ENCODE measurements at places on chromosomes 4 and X. TPM values are rescaled to one million over a fixed set of nuclear protein-coding genes. Genes with fewer than 3 reads are reported as not detected.
A peak's percentile ranks its signal among the peaks of the same experiment; 100 is the strongest.

EREG gene
- 2.2 TPM for total RNA-seq

GAGE12E gene
- total RNA-seq: not detected

HMX1 gene
- total RNA-seq: 3.5 TPM

BEND4 gene
- total RNA-seq: not detected

OTUD4 gene
- 35.0 TPM for total RNA-seq

BEX4 gene
- 50.9 TPM for total RNA-seq

FGD1 gene
- total RNA-seq: 29.5 TPM

GNRHR gene
- total RNA-seq: not detected

CSN1S1 gene
- not detected for total RNA-seq

TAF7L gene
- 0.24 TPM for total RNA-seq

PARM1 gene
- total RNA-seq: not detected

GRCh38 chr4:1309261-1310010, 19.7 kb downstream of the MAEA start:
- DNase-seq: peak; percentile 93

- DNase-seq: no peak
These were observed 371.7 kb downstream of the BCOR start for GRCh38 chrX:39725928-39726619.

- no peak for DNase-seq
These were observed 493.9 kb downstream of the CCSER1 start for GRCh38 chr4:90621080-90621479.

DNA sequence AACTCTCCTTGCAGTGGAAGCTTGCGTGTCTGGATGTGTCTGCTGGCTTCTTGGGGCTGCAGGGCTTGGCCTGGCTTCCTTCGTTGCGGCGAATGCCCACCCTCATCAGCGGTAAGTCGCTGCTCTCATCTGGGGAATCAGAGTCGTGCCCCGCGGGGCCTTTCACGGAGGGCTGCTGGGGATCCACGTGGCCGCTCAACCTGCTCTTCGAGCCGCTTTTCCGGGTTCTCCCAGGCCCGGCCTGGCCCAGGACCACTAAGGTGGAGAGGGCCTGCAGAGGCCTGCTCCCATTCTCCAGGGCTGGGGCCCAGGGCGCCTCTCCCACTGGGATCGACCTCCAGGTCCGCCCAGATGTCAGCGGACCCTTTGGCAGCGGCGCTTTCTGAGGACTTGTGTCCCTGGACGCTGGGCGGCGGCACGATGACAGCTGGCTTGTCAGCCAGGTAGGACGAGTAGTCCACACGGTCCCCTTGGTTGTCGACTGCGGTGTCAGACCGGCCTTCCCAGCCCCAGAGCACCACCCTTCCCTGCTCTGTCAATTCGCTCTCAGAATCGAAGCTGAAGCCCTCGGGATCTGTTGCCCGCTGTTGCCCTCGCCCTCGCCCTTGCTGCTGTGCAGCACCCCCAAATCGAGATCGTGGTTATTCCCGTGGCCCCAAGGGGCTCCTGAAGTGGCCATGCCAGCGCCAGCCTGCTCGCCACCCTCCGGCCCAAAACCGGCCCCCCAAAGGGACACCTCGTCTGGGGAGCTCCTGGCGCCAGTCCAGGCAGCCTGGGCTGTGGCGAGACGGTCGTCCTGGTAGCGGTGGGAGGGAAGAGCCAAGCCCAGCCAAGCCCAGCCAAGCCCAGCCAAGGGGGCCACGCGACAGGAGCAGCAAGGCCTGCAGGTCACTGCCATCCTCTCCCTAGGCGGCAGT, 37.8 kb upstream of the NHSL2 start:
- no peak for DNase-seq

DNA sequence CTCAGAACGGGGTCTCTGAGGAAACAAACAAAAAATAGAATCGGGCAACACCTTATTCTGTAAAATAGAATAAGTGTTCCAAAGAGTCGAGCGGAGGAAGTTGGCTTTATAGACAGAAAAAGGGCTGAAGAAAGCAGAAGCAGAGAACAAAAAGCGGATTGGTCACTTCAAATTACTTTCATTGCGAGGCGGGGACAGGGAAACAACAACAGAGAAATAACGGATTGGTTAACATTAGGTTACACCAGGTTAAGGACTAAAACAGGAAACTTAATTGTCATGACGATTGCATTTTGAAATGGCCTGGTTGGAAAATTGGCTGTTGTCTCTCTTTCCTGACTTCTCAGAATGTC, 433 bp upstream of the COQ2 start:
- DNase-seq: no peak

DNA sequence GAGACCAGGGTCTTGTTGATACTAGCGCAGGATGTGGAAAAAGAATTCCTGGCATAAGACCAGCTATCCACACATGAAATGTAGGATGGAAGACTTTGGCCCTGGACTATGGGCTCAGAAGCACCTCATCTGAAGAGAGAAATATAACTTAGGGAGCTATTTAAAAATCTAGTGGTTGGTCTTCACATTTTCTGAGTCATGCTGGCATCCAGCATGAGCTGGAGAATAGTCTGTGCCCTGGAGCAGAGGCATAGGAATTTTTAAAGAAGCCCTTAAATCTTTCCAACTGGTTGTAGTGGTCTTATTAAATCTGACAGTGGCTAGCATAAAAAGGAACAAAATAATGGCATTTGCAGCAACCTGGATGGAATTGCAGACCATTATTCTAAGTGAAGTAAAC, 86.3 kb downstream of the SMARCA5 start:
- no peak for DNase-seq

- DNase-seq: no peak
These were observed 38.4 kb downstream of the SAGE1 start for GRCh38 chrX:135931644-135932487.

- DNase-seq: no peak
These were observed 501.1 kb downstream of the KCNIP4 start for GRCh38 chr4:21447301-21448054.

- DNase-seq: no peak
These were observed 159.6 kb upstream of the ANK2 start for GRCh38 chr4:112889619-112890527.

DNA sequence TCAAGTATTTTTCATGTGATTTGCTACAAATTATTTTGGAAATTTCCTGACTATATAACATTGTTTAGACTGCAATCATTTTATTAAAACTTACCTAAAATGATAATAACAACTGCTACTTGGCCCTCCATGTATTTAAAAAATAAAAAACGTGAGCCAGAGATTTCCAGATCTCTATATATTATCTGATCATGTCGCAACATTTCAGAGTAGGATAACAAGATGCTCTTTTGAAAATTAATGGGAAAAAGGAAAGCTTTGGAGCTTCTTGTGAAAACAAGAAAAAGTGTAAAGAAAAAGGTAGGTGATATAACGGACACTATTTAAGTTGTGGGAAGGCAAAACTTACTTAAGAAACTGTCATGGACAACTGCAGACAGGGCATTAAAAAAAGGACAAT, 14.9 kb upstream of the MAB21L2 start:
- no peak for DNase-seq

- no peak for DNase-seq
These were observed 45.7 kb downstream of the GPAT3 start for GRCh38 chr4:83581411-83582288.
